ENCODE measurements at places on chromosomes 6 and 20.
A peak's percentile ranks its signal among the peaks of the same experiment; 100 is the strongest.

DNA sequence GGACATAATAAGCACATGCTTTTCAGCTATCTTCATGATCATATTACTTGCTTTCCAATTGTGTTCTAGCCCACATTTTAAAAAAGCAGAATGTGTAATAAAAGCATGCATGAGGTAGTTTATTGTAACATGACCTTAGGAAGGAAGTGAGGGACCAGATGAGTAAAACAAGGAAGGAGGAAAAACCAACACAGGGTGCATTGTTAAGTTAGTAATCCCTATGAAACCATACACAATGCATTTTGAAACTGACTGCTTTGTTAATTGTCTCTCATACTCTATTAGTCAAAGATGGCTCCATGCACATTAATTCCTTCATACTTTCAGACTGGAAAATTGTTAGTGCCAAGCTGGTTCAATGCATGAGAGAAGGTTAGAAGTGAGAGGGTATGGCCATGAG lies 37.7 kb upstream of the CENPW start:
- DNase-seq: no peak

DNA sequence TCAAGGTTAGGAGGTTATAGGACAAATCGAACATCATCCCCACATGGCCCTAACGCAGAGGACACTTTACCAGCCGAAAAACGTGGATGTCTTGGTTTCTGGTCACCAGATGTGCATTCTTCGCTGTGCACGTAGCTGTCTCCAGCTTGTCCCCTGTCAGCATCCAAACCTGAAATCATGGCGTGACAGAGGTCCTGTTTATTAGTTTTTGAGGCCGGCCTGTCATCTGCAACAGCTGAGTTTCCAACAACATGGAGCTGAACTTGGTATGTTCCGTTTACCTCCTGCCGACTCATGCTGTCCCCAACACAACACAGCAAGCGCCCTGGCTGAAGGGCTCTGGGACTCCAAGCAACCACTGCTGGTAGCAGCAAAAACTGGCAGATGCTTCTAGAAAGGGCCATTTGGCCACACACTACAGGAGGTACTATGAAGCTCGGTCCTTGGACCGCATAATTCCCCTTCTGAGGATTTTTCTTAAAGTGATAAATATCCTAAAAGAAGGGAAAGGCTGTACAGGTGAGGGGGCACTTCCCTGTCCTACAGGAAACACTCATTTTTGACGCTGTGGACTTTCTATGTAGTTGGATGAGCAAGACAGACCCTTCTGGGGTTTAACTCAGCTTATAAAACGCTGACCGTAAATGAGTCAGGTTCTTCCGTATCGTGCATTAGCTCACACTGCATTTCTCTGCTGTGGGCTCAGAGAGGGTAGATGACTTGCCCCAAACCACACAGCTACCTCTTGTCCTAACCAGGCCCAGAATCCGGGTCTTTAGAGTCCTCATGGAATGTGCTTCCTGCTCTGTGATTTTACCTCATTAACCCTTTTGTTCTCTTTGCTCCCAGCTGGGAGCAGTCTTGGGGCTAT lies 79.7 kb upstream of the NFATC2 start:
- DNase-seq: no peak

DNA sequence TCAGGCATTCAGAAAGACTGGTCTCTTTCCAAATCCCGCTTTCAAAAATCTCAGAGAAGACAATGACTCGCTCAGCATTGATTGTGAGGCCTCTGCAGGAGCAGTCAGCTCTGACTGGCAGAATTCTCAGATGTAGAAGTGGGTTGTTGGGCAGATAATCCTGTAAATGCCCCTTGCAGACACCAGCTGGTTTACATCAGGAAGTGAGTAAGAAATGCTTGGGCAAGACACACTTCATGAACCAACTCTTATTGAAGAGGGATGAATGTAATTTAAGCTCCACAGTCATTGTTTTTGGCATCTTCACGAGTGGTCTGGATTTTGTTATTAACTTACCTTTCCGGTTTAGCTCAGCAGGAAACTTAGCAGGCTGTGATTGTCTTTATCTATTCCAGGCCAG lies 166.6 kb downstream of the PLCB4 start:
- DNase-seq: no peak

DNA sequence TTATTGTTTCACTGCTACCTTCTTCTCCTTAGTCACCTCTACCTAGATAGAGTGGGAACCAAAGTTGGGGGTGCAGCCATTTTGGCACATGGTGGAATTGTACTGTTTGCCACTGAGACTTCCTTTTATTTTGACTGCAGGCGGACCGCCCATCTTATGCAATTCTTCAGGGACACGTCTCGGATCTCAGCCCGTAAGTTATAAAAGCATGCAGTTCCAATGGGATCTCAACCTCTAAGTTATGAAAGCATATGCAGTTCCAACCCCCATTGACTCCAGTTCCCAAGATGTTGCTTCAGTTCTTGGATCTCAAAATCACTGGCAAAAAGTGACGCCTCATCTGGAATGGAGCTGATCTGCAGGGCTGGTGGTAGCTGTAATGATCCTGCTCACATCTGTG lies 41.2 kb upstream of the CDH4 start:
- DNase-seq: no peak

- DNase-seq: no peak
These were observed 106.4 kb upstream of the CARMIL1 start for GRCh38 chr6:25172819-25173218.

DNA sequence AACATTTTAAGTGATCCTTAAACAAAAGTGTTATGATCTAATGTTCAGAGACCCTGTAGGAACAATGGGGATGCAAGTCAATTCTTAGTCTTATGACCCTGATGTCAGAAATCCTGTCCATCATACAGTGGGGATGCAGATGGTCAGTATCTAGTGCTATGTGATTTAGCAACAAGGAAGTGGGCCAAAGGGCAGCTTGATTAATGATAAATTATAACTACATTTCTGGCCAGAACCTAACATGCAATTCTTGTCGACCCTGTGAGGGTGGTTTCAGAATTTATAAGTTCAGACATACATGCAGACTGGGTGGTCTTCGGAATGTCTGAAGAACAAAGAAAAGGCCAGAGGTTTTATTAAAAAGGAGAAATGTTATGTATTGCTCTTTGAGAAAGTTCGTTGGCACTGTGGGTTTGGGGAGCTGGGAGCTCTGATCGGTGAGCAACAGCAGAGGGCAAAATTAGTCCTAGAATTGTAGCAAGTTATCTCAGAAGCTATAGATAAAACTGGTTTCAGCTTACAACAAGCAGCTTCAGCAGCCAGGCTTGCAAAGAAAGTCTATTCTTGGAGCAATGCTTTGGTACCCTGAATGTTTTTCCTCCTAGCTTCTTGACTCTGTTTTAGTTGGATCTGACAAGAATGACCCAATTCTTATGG lies 50.8 kb downstream of the RPF2 start:
- no peak for DNase-seq

DNA sequence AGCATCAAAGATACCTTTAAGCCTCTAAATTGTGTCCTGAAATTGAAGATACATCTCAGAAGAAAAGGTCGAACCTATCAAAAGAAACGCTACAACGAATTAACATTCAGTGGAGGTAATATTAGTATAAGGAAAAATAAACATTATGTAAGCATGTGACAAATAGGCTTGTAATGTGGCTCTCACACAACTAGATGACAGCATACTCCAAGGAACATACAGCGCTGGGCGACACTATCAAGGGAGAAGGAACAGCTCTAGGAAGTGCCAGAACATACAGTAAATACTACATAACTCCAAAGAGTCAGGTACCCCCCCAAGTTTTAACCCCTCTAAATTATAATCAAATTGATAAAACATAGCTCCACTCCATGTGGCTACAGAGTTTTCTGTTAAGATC lies 103.5 kb downstream of the LAMP5 start:
- DNase-seq: no peak

DNA sequence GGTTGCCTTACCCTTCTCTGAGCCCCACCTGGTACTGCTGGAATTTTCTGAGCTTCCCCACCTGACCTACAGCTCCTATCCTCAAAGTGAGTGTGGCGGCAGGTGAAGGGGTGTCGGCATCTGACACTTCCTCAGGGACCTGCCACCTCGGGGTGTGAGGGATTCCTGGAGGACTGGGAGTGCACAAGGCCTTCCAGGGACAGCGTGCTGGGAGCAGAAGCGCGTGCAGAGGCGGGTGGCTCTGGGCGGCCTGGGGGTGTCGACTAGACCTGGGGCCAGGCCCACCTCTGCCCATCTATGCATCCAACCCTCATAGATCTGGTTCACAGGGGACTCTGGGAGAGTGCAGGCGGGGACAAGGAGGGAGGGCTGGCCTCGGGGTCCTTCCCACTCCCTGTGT lies 7.8 kb downstream of the DLGAP4 start:
- DNase-seq: peak; percentile 71

DNA sequence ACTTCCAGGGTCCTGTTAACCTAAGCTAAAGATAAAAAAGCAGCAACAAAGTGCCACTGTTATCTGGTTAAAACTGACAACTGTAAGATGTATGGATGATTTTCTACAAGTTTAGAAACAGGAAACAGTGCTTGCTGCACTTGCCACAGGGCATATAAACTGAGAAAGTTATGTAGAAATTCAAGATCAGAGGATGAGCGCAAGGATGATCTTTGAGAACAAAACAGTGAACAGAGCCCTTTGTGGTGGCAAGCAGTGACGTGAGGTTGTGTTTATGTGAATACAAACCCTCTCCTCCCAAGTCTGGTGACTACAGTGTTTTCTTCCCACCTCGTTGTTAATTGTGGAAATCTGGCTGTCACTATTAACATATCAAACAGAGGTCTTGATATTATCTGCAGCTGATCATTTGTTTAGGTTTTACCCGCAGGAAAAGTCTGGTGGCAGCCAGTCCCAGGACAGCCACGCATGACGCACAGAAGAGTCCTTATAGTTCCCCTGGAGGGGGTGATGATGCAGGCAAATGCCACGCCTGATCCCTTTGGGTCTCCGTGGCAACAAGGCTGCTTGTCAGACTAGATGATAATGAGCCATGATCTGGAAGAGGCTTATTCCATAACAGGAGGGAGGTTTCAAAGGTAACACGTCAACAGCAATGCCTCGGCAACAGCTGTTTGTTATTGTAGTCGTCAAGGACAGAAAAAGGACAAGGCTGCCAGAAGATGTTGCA lies 43.1 kb upstream of the TNFAIP3 start:
- no peak for DNase-seq

GRCh38 chr6:20952699-20953474 lies 418.6 kb downstream of the CDKAL1 start:
- no peak for DNase-seq

GRCh38 chr20:17627101-17627955 lies 54.7 kb downstream of the RRBP1 start:
- DNase-seq: no peak

GRCh38 chr6:109051301-109052017 lies 43.2 kb downstream of the SESN1 start:
- DNase-seq: no peak

GRCh38 chr20:33568378-33568777 lies 78.5 kb downstream of the CBFA2T2 start:
- no peak for DNase-seq

DNA sequence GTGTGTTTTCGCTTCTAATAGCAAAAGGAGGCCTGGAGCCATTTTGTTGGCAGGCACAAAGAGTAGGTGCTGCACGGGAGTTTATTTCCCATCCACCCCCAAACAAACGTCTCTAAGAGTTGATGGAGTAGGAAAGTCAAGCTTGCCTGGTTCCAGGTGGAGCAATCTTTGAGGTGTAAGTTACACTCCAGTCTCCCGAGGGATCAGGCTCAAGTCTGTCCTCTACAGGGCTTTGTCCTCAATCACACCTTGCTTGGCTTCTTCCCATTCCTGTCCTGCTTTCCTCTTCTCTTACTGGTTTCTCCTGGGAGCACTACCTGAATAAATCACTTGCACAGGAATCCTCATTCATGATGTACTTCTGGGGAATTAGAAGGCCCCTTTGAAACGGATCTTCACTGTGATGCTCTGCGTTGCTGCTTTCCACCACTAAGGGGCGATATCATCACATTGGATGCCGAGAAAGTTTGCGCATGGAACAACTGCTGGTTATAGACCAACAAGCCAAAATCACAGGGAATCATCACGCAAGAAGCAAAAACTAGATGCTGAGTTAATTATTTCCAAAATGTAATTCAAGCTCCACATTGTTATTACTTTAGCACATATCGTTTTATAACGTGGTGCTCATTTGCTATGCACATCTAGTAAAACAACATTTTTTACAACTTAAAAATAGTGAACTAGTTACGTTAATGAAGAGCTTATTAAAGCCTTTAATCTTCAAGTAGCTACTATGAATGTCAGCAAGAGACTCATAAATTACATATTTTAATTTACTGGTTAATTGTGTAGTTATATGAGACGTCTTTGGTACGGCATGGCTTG lies 156.8 kb downstream of the DNAH8 start:
- no peak for DNase-seq

DNA sequence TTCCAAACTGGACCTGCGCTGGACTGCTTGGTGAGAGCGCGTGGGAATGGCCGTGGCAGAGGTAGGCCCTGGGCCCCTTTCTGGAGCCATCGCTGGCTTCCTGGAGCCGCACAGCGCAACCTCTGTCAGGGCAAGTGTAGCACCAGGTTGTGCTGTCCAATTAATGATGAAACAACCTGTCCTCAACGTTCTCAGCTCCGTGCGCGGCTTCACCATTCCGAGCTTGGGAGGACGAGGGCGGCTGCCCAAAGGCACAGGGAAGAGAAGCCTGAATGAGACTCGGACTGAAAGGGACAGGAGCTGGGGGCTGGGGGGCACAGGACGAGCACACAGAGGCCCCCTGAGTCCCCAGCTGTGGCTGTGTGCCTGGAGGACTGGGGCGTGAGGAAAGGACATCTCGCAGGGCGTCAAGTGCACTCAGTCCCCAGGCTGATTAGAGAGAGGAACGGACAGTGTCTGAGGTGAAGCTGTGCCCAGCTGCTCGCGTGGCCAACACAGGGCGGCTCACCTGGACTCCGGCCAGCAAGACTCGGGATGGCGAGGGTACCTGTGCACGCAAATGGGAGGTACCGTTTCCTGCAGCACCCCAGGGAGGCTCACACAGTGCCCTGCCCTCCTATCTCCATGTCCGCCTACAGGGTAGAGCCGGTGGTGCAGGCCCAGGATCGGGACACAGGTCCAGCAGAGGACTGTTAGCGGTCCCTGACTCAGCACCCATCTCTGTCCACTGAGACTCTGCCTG lies 403.3 kb downstream of the TAF4 start:
- DNase-seq: no peak

- no peak for DNase-seq
These were observed 544 bp downstream of the SMIM29 start for GRCh38 chr6:34248198-34248726.

DNA sequence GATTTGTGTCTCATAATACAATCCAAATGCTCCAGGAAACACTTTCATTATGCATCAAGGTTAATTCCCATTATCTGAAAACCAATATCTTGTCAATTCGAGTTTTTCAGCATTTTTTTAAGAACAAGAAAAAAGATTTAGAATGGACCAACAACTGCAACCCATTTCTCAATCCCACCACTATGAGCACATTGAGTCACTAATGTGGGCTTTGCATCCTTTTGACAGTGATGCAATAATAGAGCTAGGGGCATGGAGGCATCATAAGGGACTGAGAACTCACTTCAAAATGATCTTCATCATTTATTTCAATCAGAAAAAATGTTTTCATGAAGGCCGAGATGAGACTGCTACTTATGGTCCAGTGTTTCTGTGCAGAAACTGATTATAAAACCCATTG lies 74.8 kb upstream of the DEFB112 start:
- DNase-seq: no peak

GRCh38 chr6:117077300-117077699 lies 188.1 kb upstream of the VGLL2 start:
- no peak for DNase-seq
